ENCODE measurements at places on chromosomes 4 and X. TPM values are rescaled to one million over a fixed set of nuclear protein-coding genes. Genes with fewer than 3 reads are reported as not detected.
A peak's percentile ranks its signal among the peaks of the same experiment; 100 is the strongest.

Gene FGF13
- total RNA-seq = 42.6 TPM

Gene SOWAHB
- 5.0 TPM for total RNA-seq

Gene MAGEA1
- not detected for total RNA-seq

Gene SYN1
- total RNA-seq = 2.9 TPM

Gene TACR3
- 0.08 TPM for total RNA-seq

Gene UXT
- 76.5 TPM for total RNA-seq

Gene CASP6
- 76.4 TPM for total RNA-seq

Gene EDA
- 2.3 TPM for total RNA-seq

Gene TREX2
- total RNA-seq = 1.5 TPM

Gene SLC7A11
- 5.1 TPM for total RNA-seq

Gene ZNF157
- total RNA-seq = 0.67 TPM

Gene MTTP
- total RNA-seq = 0.26 TPM

Gene GAGE12H
- not detected for total RNA-seq

Gene F11
- 0.31 TPM for total RNA-seq

Gene TMSB15C
- 8.6 TPM for total RNA-seq

GRCh38 chr4:145130788-145131399, 32.8 kb downstream of the ABCE1 start:
- peaks cover 6% of the 10 kb centered on the region for H3K36me3 ChIP-seq
- no peak overlapping the region for H3K4me3 ChIP-seq
- peaks cover 6% of the 10 kb centered on the region for H3K4me1 ChIP-seq

GRCh38 chrX:66674506-66674905, 35.6 kb upstream of the EDA2R start:
- no peaks in the 10 kb centered on the region for H3K27me3 ChIP-seq
- no peak for DNase-seq
- no peak overlapping the region for H3K4me3 ChIP-seq
- H3K36me3 ChIP-seq = no peaks in the 10 kb centered on the region

DNA sequence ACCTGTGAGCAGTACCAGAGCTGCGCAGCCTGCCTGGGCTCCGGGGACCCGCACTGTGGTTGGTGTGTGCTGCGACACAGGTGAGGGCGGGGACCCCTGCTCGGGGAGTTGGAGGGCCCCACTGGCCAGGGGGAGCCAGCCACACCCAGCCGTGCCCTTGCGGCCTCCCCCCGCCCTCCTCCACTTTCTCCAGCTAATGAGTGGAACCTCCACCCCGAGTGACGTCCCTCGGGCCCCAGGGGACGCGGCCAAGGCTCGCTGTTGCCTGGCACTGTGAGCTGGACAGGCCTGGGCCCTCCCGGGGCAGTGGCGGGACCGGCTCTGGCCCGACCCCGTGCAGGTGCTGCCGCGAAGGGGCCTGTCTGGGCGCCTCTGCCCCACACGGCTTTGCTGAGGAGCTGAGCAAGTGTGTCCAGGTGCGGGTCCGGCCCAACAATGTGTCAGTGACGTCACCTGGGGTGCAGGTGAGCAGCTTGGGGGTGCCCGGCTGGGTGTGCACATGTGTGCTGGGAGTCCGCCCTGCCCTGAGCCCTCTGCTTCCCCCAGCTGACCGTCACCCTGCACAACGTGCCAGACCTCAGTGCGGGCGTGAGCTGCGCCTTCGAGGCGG, 5.6 kb downstream of the PLXNA3 start:
- H3K27ac ChIP-seq = no peak overlapping the region
- no peaks in the 10 kb centered on the region for H3K27me3 ChIP-seq
- no peak overlapping the region for H3K4me3 ChIP-seq
- no peak for DNase-seq
- peaks cover 5% of the 10 kb centered on the region for H3K36me3 ChIP-seq
- no peaks in the 10 kb centered on the region for H3K4me1 ChIP-seq

- H3K36me3 ChIP-seq = no peaks in the 10 kb centered on the region
- peaks cover 11% of the 10 kb centered on the region for H3K27me3 ChIP-seq
- H3K4me3 ChIP-seq = no peak overlapping the region
- H3K27ac ChIP-seq = no peak overlapping the region
- H3K4me1 ChIP-seq = no peaks in the 10 kb centered on the region
Observed at GRCh38 chr4:37885496-37885895, 5.4 kb upstream of the TBC1D1 start.

DNA sequence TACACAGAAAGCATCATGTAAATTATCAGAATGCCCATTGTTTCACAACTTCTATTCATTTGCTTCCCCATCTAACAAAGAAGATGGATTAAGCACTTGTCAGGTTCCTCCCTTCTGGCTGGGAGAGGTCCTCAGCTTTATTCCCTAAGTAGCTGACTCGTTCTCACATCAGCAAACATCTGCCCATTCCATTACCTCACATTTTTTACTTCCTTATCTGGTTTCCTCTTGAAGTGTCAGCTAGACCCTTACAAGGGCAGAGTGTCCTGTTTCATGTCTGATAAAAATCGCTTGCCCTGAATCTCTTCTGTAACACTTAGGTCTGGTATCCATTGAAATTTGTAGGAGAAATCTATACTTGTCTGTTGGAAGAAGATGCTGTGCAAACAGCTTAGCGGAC, 34.7 kb downstream of the TMPRSS11A start:
- DNase-seq = no peak
- H3K4me3 ChIP-seq = no peak overlapping the region
- H3K4me1 ChIP-seq = peaks cover 4% of the 10 kb centered on the region
- H3K27ac ChIP-seq = peak overlapping the region; percentile 37
- no peaks in the 10 kb centered on the region for H3K36me3 ChIP-seq

DNA sequence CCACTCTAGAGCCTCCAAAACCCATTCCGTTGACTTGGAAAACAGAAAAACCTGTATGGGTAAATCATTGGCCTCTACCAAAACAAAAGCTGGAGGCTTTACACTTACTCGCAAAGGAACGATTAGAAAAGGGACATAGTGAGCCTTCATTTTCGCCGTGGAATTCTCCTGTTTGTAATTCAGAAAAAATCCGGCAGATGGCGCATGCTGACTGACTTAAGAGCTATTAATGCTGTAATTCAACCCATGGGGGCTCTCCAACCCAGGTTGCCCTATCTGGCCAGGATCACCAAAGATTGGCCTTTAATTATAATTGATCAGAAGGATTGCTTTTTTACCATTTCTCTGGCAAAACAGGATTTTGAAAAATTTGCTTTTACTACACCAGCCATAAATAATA, 60.8 kb downstream of the ZNF732 start:
- H3K27ac ChIP-seq = no peak overlapping the region
- no peak for DNase-seq
- H3K4me3 ChIP-seq = no peak overlapping the region
- peaks cover 66% of the 10 kb centered on the region for H3K36me3 ChIP-seq

- H3K4me3 ChIP-seq = no peak overlapping the region
- no peak overlapping the region for H3K27ac ChIP-seq
- H3K4me1 ChIP-seq = no peaks in the 10 kb centered on the region
- no peaks in the 10 kb centered on the region for H3K36me3 ChIP-seq
- H3K27me3 ChIP-seq = peaks cover 5% of the 10 kb centered on the region
- no peak for DNase-seq
Observed at GRCh38 chrX:150680974-150681373, 12.2 kb upstream of the MTMR1 start.

GRCh38 chr4:184439856-184440594, 34.3 kb downstream of the IRF2 start:
- H3K4me1 ChIP-seq = peaks cover 67% of the 10 kb centered on the region
- peaks cover 8% of the 10 kb centered on the region for H3K36me3 ChIP-seq
- no peak overlapping the region for H3K4me3 ChIP-seq
- H3K27ac ChIP-seq = no peak overlapping the region

DNA sequence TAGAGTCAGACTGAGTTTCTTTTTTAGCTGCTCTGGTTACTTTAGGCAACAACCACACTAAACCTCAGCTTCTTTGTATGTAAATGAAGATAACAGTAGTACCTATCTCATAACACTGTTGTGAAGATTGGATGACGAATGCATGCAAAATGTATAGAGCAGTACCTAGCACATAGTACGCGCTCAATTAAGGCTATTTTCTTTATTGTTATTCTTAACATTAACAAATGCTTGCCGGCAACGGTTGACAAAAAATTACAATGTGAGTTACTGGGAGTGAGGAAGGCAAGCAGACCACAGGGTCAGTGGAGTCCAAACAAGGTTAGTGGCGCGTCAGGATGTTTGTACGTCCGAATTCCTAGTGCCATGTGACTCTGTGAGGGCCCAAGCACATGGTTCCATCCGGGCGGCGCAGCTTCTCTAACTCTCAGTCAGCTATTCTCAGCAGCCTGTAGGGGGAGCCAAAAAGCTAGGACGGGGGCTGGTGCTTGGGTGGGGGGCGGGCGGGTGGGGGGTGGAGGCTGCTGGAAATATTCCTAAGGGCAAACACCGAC, 821 bp upstream of the NALF2 start:
- no peak overlapping the region for H3K27ac ChIP-seq
- no peak for DNase-seq
- peaks cover 8% of the 10 kb centered on the region for H3K27me3 ChIP-seq
- H3K4me3 ChIP-seq = peak overlapping the region; percentile 80
- H3K4me1 ChIP-seq = no peaks in the 10 kb centered on the region
- no peaks in the 10 kb centered on the region for H3K36me3 ChIP-seq

DNA sequence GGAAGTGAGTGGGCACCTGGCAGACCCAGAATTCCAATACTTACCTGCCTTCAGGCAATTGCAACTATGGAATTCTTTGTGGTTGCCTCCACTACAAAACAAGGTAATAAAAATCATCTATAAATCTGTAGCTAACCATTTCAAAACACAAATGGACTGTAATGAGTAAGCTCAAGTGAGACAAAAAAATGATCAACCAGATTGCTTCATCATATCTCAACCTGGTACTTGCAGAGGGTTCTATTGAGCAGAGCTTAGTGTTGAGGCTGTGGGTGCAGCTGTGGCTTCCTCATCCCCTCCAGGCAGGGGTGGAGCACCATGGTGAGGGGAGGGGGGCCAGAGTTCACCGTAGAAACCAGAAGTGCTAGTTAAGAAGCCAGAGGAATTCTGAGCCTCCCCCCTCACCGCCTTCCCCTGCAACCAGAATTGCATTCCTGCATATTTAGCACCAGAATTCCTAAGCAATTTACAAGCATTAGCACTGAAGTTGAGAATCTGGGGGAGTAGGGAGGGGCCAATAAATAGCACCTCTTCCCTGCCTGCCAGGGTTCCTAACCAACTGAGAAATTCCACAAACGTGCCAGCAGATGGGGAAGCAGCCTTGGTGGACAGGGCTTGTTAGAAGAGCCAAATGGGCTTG, 11.5 kb downstream of the CTAG1A start:
- H3K4me3 ChIP-seq = no peak overlapping the region
- H3K27me3 ChIP-seq = peaks cover 3% of the 10 kb centered on the region
- DNase-seq = no peak
- H3K27ac ChIP-seq = no peak overlapping the region
- H3K4me1 ChIP-seq = no peaks in the 10 kb centered on the region

DNA sequence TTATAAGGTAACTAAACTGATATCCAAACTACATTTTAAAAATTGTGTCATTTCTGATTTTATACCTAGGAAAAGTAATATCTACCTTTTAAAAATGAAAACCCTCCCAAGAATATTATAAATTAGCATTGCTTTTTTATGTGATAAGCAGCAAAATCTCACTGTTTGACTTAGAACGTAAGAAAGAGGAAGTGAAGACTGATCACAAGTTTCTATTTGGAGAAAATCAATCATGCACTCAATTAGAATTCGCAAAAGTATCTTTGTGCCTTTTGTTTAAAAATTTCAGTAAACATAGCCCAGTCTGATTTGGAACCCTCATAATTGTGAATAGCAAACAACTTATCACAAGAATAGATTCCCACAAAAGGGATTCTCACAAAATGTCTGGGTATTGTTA, 142.7 kb downstream of the TENM3 start:
- H3K4me3 ChIP-seq = no peak overlapping the region
- peaks cover 15% of the 10 kb centered on the region for H3K4me1 ChIP-seq
- H3K27ac ChIP-seq = no peak overlapping the region
- H3K27me3 ChIP-seq = peaks cover 6% of the 10 kb centered on the region
- DNase-seq = no peak

- no peaks in the 10 kb centered on the region for H3K4me1 ChIP-seq
- H3K4me3 ChIP-seq = no peak overlapping the region
- no peak overlapping the region for H3K27ac ChIP-seq
- H3K36me3 ChIP-seq = no peaks in the 10 kb centered on the region
Observed at GRCh38 chrX:154657226-154657805, 3.9 kb upstream of the CTAG2 start.

DNA sequence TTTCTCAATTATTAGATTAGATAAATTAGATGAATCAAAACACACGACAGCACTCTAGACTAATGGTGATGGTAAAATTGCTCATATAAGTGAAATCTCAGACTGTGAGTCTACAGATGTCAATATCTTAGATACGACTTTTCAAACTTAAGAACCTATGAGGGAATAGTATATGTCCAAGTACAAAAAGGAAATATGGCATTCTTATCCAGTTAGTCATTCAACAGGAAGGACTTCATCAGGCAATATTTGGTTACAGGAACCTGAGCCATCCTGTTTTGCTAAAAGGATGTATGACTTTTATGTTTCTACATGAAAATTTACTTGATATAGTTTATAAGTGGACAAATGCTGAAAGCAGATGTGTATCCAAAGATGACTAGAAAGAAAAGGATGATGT, 107.0 kb downstream of the CT47B1 start:
- no peaks in the 10 kb centered on the region for H3K36me3 ChIP-seq
- peaks cover 2% of the 10 kb centered on the region for H3K4me1 ChIP-seq

GRCh38 chr4:76540486-76540885, 105.5 kb downstream of the SHROOM3 start:
- H3K4me1 ChIP-seq = no peaks in the 10 kb centered on the region
- no peak for DNase-seq
- H3K27me3 ChIP-seq = no peaks in the 10 kb centered on the region
- H3K27ac ChIP-seq = no peak overlapping the region
- no peaks in the 10 kb centered on the region for H3K36me3 ChIP-seq

DNA sequence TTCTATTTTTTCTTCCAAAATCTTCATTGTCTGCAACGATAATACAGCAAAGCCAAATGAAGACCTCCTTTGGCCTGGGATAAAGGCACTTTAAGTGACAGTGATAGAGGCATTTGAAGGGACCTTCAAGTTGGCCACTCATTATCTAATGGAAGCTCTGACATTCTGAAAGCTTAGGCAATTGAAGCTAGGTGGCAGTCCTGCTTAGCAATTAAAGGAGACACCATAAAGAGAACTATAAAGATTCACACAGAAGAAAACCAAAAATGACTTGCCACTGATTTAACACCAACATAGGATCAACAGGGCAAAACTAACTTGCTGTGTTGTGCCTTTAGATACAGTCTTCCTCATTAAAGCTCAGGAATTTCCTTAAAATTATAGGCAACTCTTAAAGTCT, 103.3 kb upstream of the TSPAN7 start:
- H3K4me1 ChIP-seq = no peaks in the 10 kb centered on the region
- H3K36me3 ChIP-seq = no peaks in the 10 kb centered on the region
- H3K27me3 ChIP-seq = no peaks in the 10 kb centered on the region
- no peak overlapping the region for H3K4me3 ChIP-seq
- H3K27ac ChIP-seq = no peak overlapping the region
- DNase-seq = no peak

- H3K4me1 ChIP-seq = peaks cover 67% of the 10 kb centered on the region
- H3K4me3 ChIP-seq = no peak overlapping the region
- H3K36me3 ChIP-seq = peaks cover 40% of the 10 kb centered on the region
- no peak for DNase-seq
Observed at GRCh38 chr4:76997077-76997476, 47.5 kb downstream of the SEPTIN11 start.

- no peaks in the 10 kb centered on the region for H3K27me3 ChIP-seq
- no peak overlapping the region for H3K4me3 ChIP-seq
- no peak overlapping the region for H3K27ac ChIP-seq
- no peaks in the 10 kb centered on the region for H3K36me3 ChIP-seq
Observed at GRCh38 chr4:25535278-25535677, 120.4 kb upstream of the SLC34A2 start.

GRCh38 chr4:13612569-13612968, 15.0 kb downstream of the BOD1L1 start:
- peaks cover 21% of the 10 kb centered on the region for H3K36me3 ChIP-seq
- H3K4me3 ChIP-seq = no peak overlapping the region
- no peak overlapping the region for H3K27ac ChIP-seq
